ENCODE measurements at places on chromosomes 4 and X.

GRCh38 chr4:126916049-126916625, 716.6 kb upstream of the INTU start:
- DNase-seq: no peak

GRCh38 chr4:17654701-17655100, 40.3 kb downstream of the MED28 start:
- no peak for DNase-seq

- DNase-seq: no peak
Measured at GRCh38 chr4:79150820-79151416, 174.9 kb downstream of the NAA11 start.

DNA sequence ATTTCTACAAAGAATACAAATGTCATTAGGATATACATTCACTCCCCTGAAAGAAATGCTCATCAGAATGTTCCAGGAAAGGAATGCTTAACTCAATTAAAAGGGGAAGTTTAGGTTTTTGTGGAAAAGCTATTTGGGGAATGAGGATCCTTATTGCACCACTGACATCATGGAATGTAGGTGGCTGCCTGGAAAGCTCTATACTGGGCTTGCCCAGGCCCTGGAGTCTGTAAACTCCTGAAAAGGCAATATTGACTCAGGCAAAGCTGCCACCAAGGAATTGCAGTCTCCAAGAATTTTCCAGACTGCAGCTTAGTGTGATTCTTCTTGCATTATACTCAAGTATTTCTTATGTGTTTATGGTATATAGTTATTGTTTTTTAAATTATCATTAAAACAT, 15.7 kb downstream of the DAPP1 start:
- no peak for DNase-seq

- no peak for DNase-seq
Measured at GRCh38 chr4:61657016-61657415, 456.9 kb downstream of the ADGRL3 start.

- DNase-seq: no peak
Measured at GRCh38 chrX:126170720-126171119, 4.6 kb upstream of the DCAF12L2 start.

DNA sequence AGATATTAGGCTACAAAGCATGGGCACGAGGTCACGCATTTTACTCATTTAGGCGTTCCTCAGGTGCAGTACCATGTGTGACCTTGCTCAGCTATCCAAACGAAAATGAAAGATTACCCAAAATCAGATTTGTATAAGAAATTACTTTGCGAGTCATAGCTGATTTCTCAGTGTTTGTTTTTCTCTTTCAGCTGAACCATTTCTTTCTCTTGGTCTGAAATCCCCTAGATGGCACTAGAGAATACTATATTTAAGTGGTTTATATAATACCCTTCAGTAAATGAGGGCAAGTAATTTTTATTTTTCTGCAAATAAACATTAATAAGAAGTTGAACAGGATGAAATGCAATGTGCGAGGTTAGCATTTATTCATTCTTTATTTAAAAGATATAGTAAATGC, 496.6 kb downstream of the STIM2 start:
- no peak for DNase-seq

- DNase-seq: no peak
Measured at GRCh38 chr4:182141061-182141460, 102.1 kb upstream of the TENM3 start.

- DNase-seq: no peak
Measured at GRCh38 chrX:11678158-11678557, 12.4 kb upstream of the ARHGAP6 start.

DNA sequence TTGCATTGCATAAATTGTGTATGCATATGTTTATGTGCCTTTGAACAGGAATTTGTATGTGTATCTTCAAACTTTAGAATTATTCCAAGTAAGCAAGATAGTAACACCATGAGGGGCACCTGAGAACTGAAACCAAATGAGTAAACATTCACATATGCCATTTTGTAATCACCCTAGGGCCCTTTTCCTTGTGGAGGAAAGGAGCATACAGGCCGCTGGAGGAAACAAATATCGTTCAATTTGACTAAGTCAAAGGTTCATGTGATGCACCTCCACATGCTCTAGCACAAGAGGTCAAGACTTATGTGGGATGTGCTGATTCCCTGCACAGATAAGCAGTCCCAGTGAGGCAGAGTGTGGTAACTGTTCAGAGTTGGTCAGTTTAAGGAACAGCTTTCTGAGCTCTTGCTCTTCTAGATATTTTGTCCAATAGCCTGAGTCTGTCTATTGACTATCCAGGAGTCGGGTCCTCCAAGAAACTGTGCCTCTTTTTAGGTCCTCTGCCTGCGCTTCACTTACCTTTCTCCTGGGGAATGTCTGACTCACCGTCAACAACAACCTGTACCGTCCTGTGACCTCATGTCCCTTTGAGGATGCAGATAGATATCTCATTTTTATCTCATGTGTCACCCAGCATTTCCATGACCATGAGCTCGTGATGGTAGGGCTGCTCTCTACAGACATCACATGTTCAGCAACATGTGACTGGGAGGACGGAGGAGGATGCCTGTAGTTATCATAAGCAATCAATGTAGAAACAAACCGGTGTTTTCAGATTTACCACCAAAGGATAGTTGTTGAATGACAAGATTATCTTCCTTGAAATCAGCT, 196.9 kb downstream of the NWD2 start:
- no peak for DNase-seq

DNA sequence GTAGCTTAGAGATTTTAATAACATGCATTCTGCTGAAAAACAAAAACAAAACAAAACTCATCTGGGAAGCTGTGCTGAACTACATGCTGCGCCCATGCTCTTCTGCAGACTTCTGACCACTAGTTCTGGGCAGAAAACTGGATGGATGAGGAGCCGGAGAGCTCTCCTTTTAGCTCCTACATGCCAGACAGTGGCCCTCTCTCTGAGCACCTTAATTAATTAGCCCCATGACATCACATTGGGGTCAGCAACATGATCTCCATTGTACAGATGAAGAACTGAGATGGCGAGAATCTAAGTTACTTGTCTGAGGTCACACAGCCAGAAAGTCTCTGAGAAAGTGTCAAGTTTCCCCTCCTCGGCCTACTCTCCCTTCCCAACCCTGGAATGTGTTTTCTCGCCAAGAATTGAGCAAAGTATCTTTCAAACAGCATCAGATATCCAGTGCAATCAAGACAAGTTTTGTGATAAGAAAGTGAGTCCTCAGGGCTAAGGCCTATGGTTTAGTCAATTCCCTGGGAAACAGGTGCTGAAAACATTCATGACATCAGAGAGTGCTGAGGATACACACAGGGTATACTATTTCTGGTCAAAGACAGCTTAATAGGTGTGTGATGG, 21.6 kb downstream of the SCD5 start:
- no peak for DNase-seq

- DNase-seq: no peak
Measured at GRCh38 chr4:153483432-153484418, 17.6 kb downstream of the TMEM131L start.

DNA sequence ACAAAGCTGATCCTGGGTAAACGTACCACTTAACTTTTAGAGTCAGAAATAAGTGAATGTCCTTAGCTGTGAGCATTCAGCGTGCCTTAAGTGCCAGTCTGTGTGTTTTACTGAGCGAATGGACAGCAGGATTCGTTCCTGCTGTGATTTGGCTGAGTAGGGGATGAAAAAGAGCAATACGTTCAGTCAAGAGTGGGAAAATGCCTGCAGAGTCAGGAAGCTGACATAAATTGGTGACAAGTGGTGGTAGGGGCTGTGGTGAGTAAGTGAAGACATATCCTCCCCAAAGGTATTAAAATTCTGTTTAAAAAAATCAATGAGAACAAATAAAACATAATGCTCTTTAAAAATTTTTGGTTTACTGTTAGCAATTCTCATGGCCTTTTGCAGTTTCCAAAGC, 56.6 kb upstream of the TNIP3 start:
- DNase-seq: no peak
